ENCODE measurements at places on chromosomes 7 and 10.
A peak's percentile ranks its signal among the peaks of the same experiment; 100 is the strongest.

GRCh38 chr10:102604439-102604841, 39.8 kb upstream of the TRIM8 start:
- no peak for DNase-seq

- no peak for DNase-seq
Measured at GRCh38 chr10:22174442-22174841, 43.4 kb downstream of the EBLN1 start.

DNA sequence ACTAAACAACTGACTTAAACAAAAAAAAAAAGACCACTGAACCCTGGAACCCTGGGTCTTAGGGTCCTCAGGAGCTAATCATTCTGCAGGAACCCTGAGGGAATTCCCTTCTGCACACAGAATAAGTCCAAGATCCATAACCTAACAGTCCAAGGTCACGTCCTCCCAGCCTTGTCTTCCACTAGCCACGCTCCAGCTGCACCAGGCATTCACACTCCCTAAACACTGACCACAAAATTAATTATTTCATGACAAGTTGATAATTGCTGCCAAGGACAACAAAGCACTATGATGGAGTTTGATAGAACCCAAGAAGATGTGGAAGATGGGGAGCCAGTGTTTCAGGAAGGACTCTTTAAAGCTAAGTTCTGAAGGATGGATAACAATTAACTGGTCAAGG, 130.6 kb downstream of the SH3PXD2A start:
- no peak for DNase-seq

GRCh38 chr10:36634916-36635315, 490.5 kb upstream of the ANKRD30A start:
- DNase-seq: no peak

DNA sequence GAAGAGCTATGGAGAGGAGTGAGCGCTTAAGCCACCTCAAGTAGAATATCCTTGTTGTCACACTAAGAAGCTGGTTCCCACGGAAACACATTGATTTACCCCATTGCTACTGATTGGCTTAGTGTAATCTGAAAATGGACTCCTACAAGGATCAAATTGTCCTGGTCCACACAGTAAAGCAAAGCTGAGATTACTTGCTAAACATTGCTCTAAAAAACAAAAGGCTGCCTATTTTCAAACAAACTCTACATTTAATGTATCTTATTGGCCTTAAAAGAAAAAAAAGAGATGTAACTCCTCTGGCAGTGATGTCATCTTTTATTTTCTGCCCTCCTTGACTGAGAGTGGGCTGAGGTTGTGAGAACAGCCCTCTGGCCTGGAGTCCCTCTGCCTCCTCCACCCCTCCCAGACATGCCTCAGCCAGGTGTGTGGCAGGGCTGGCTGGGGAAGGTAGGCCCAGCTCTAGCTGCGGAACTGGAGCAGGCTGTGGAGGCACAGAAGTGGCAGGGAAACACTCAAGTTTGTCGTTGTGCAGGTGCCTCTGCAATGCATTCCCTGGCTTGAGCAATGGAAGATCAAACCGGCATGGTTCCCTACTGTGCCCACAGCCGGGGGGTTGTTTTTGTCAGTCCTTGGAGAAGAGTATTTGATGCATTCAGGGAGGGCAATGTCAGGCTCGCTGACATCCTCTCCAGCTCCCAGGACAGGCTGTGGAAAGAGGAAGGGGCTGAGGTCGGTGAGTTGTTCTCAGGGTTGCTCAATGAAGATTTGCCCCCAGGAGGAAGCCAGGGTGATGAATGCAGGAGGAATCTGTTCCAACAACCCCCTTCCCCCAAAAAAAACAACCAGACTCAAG, 9.1 kb downstream of the KLF6 start:
- DNase-seq: peak; percentile 18

- DNase-seq: no peak
Measured at GRCh38 chr10:86086418-86086817, 280.2 kb downstream of the GRID1 start.

- peak; percentile 25 for DNase-seq
Measured at GRCh38 chr10:6145166-6145987, 56.5 kb downstream of the RBM17 start.

GRCh38 chr10:34666008-34666704, 148.9 kb downstream of the PARD3 start:
- no peak for DNase-seq

GRCh38 chr7:2261611-2262010, 19.6 kb downstream of the NUDT1 start:
- DNase-seq: no peak

DNA sequence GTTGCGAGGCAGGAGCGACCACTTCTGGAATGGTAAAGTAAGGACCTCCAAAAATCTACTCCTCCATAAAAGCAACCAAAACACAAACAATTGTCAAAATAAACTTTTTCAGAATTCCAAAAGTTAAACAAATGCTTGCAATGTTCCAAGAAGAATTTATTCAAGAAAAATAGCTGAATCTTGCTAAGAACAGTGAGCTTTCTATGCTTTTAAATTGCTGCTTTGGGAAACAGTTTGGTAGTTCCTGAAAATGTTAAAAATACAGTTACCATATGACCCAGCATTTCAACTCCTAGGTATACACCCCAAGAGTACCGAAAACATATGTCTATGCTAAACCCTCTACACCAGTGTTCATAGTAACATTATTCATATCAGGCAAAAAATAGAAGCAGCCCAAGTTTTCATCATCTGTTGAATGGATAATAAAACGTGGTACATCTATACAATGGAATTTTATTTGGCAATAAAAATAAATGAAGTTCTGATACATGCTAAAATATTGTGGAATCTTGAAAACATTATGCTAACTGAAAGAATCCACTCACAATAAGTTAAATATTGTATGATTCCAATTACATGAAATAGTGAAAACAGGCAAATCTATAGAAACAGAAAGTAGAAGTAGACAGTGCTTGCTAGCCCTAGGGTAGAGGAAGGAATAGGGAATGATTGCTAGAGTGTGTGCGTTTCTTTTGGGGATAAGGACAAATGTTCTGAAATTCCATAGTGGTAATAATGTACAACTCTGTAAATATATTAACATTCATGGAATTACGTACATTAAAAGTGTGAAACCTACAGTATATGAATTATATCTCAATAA, 57.0 kb downstream of the LRRN3 start:
- no peak for DNase-seq

GRCh38 chr10:88270871-88271713, 312.0 kb downstream of the RNLS start:
- peak; percentile 41 for DNase-seq

All from stimulated activated CD4-positive, alpha-beta T cell treated with anti-CD3 and anti-CD28 coated beads, Interleukin-2, amount 100 ng/mL, for 24 hours (primary cell).